ENCODE measurements at places on chromosomes 11 and 22.

DNA sequence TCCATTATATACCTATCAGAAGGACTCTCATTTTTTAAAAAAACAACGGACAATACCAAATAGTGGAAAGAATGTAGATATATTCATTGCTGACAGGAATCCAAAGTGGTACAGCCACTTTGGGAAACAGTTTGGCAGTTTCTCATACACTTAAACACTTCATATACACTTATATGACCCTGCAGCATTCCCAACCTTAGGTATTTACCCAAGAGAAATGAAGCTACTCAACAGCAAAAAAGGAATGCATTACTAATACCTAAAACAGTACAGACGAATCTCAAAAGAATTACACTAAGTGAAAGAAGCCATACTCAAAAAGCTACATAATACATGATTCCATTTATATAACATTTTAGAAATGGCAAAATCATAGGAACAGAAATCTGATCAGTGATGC, 51.5 kb downstream of the RBFOX2 start:
- no peak for DNase-seq

DNA sequence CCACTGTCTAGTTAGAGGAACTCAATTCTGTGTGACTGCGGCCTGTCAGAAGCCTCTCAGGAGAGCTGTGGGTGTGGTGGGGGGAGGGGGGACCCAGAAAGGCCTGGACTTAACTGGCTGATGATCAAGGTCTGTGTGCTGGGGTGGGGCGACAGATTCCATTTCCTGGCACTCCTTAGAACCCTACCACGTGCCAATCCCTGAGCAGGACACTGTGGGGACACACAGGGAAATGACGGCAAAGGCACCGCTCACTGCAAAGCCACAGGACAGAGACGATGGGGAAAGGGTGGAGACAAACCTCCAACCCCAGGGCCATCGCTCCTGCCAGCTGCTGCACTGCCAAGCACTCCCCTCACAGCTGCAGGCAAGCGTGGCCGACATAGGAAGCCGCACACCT, 58.4 kb upstream of the BID start:
- DNase-seq = no peak

DNA sequence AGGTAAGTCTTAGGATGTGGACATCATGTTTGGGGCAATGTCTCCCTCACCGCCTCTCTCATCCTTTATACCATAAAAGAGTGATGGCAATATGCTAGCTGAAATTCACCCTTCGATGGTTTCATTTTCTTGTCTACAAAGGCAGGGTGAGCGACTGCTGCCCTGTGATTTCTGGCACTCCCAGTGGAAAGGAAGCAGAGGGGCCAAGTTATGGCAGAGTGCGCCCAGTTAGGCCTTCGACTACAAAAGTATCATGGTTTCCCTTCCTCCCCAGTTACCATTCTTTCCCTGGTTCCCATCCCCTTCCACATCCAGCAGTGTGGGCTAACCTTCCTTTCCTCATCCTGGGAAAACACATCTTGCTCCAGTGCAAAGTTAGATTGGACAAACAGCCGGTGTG, 43.8 kb downstream of the SNX19 start:
- DNase-seq = no peak

- DNase-seq = no peak
Observed at GRCh38 chr11:2892967-2893528, 7.5 kb upstream of the CDKN1C start.

GRCh38 chr11:95925011-95925410, 1.1 kb upstream of the MTMR2 start:
- DNase-seq = no peak

Data from HEK293T (cell line).